Activated naive CD4-positive, alpha-beta T cell treated with anti-CD3 and anti-CD28 coated beads for 36 hours (primary cell): ENCODE measurements at places on chromosomes 12 and 14. TPM values are rescaled to one million over a fixed set of nuclear protein-coding genes. Genes with fewer than 3 reads are reported as not detected.

Gene CCND2
- total RNA-seq: 497 TPM

- DNase-seq: no peak
Observed at GRCh38 chr14:77011245-77011644, 17.3 kb downstream of the IRF2BPL start.

DNA sequence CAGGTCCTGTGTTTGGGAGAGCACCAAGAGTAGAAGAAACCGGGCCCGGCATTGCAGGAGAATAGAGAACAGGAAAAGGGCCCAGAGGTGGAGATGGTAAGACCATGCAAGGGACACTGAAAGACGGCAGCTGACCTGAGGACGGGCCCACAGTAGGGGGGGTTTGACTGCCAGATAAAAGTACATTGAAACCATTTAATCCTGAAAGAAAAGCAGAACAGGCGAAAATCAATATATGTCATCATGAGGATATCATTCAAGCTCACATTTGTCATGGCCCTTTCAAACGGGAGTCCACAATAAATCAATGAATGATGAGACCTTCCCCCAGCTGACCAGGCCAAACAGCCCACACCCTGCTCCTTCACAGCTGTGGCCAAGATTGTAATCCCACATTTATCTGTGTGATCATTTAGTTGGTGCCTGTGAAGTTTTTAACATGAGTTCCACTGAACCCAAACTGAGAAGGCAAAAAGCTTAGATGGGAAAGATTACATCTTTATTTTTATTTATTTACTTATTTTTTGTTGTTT is 39.5 kb downstream of the E2F7 start:
- DNase-seq: no peak

Gene KRT74
- total RNA-seq: not detected

DNA sequence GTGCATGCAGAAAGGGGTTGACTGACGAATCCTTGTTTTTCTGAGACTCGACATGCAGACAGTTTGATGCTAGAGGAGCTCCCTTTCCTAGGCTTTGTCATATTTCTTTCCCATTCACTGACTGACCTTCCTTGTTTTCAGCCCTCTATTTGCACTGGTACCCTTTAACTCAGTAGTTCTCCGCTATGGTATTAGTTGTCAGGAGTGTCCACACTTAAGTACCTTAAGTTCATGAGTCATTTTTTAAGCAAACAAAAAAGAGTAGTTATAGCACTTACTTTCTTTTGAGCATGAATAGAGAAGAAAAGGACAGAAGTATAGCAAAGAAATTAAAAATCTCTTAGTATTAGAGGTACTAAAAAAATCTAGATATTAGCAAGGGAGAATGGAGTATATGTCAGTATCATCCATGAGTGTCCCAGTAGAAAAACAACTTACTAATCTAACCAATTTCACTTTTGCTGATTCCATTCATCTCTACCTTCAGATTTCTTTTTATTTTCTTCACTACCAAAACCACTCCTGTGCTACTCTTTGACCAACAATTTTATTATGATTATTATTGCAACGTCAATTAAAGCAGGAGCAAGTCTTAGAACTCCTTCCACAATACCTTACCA is 8.3 kb downstream of the ATP2B1 start:
- DNase-seq: no peak

DNA sequence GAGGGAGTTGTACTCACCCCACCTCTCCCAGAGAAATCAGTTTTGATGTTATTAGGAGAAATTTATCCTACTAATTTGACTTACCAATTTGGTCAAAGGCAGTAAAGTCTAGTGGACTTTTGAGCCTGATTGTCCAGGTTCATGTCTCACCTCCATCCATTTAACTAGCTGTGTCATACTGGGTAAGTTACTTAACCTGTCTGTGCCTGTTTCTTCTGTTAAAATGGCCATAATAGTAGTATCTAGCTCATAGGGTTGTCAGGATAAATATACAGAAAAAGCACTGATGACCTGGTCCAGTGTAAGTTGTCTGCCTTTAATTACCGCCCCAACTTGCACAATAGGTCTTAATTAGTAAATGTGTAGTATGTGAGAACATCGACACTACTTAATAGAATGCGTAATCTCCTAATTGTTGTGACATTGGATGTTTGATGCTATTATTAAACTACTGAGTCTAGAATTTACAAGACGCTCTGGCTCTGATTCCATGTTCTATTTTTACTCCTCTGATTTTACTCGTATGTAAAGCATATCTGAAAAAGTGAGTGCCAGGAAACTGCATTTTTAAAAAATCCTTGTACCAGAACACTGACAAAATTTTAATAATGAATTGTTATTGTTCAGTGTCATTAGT is 1.5 kb downstream of the RAB21 start:
- no peak for DNase-seq

- no peak for DNase-seq
Observed at GRCh38 chr14:95117937-95118721, 39.2 kb downstream of the DICER1 start.

Gene KRT73
- 1.4 TPM for total RNA-seq

DNA sequence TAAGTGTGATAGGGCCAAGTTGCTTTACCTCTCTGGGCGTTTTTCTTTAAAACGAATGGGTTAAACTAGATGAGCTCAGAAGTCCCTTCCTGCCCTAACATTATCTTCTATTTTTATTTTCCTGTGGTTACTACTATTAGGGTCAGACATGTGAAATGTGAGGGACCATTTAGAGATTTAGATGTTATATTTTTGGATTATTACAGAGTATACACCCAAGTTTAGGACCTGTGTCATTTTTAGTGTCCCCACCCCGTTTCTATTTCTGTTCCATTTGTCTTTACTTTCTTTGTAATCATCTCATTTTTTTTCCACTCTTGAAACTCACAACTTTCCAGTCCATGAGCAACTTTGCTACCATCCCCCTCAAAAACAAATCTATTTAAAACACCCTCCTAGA is 56.3 kb downstream of the SLC4A8 start:
- DNase-seq: no peak

- peak; percentile 69 for DNase-seq
Observed at GRCh38 chr12:89245090-89245489, 107.2 kb downstream of the DUSP6 start.

GRCh38 chr14:89607453-89607852 is 190.4 kb upstream of the FOXN3 start:
- no peak for DNase-seq

- DNase-seq: no peak
Observed at GRCh38 chr14:56156096-56156495, 37.9 kb downstream of the PELI2 start.

GRCh38 chr14:59020382-59020781 is 168.1 kb upstream of the DAAM1 start:
- no peak for DNase-seq

Gene FSCB
- not detected for total RNA-seq

Gene EXOC5
- 65.0 TPM for total RNA-seq

- no peak for DNase-seq
Observed at GRCh38 chr14:100448376-100448775, 125.2 kb downstream of the SLC25A47 start.

DNA sequence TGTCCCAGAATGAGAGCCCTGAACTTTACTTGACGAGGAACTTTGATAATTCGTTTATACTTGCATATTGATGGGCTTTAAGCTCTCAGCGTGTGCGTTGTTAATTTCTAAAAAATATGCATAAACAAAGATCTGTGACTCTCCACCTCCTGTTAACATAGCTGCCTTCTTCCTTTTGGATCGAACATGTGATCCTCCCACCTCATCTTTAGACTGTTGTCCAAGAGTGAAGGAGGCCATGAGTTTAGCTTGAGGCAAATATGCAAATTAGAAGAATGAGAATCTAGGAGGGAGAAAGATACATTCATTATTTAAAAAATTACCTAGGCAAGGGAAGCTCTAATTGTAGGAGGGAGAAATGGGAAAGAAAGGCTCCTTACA is 617 bp downstream of the TTC8 start:
- DNase-seq: no peak

Gene KRT83
- not detected for total RNA-seq

Gene LYZ
- total RNA-seq: not detected

- DNase-seq: peak; percentile 79
Observed at GRCh38 chr14:75518625-75519024, 3.6 kb upstream of the BATF start.

Gene RECQL
- 93.7 TPM for total RNA-seq

Gene MYO1H
- not detected for total RNA-seq

Gene PXMP2
- 12.8 TPM for total RNA-seq

- peak; percentile 31 for DNase-seq
Observed at GRCh38 chr12:7832059-7832696, 40.5 kb downstream of the SLC2A14 start.

Gene EFS
- total RNA-seq: not detected

Gene CPNE8
- 3.5 TPM for total RNA-seq

DNA sequence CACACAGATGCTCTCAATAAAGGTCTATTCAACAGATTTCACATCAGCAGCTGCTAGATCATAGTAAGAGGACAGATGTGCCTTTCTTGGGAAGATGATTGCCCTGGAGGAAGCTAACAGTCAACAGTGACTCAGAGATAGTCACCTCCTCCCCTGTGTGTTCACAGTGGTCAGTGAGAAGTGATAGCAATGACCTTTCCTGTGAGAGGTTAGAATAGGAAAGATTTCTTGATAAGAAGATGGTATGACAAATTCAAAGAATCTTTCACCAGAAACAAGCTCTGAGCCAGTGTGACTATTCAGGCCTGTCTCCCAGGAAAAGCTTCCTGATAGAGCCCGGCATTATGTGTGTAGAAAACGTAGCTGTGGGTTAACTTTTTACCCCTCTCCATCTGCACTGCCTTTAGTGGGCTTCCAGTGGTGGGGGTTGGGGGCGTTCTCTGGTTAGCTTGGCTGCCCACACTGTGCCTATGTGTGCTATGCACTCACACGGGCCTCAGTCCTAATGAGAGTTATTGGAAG is 66.4 kb upstream of the ARHGAP5 start:
- DNase-seq: no peak

DNA sequence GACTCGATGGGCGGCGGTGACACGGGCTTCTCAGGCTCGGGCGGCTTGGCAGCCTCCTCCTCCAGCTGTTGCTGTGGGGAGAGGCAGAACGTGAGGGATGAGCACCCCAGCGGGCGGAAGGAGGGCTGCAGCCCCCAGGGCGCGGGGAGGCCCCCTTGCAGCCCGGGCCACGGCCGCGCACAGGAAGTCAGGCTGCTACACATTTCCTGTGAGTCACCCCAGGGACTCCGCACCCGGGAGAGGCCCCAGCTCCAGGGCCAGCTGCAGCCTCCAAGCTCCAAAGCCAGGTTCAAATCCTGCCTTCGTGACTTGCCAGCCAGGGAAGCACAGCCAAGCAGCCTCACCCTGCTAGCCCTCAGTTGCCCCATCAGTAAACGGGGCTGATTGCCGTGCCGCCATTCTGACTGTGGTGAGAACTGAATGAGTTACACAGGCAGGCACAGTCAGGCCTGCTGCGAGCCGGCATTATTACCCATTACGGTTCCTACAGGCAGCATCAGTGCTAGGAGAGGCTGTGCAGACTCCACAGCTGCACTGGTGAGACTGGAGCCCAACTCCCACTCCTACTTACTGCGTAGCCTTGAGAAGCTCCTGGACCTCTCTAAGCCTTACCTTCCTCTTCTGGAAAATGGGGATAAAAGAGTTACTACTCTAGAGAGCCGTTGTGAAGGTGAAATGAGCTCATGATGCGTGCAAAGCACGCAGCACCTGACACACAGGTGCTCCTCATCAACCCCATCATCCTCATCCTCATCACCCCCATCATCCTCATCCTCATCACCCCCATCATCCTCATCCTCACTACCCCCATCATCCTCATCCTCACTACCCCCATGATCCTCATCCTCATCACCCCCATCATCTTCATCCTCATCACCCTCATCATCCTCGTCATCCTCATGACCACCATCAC is 100.9 kb downstream of the NCOR2 start:
- peak; percentile 93 for DNase-seq

DNA sequence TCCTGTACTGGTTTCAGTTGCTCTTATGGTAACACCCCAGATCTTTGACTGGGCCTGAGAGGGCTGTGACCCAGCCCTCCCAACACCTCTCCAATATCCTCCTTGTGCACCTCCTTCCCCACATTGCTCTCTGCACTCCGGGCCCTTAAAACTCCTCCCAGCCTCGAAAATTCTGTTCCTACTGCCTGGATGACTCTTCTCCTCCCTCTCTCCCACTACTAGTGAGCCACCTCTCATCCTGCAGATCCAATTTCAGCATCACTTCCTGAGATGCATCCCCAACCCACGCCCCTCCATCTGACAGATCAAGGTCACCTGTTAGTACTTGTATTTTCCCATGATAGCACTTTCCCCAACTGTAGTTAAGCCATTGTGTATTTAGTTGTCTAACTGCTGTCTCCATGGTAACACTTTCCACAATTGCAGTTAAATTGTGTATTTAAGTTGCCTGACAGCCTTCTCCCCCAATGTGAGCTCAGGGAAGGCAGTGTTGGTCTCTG is 11.5 kb upstream of the NT5DC3 start:
- no peak for DNase-seq

Gene CCDC177
- total RNA-seq: not detected

- no peak for DNase-seq
Observed at GRCh38 chr14:24067133-24068082, 4.0 kb upstream of the CPNE6 start.

- DNase-seq: peak; percentile 86
Observed at GRCh38 chr14:93112891-93113677, 2.6 kb downstream of the ITPK1 start.

DNA sequence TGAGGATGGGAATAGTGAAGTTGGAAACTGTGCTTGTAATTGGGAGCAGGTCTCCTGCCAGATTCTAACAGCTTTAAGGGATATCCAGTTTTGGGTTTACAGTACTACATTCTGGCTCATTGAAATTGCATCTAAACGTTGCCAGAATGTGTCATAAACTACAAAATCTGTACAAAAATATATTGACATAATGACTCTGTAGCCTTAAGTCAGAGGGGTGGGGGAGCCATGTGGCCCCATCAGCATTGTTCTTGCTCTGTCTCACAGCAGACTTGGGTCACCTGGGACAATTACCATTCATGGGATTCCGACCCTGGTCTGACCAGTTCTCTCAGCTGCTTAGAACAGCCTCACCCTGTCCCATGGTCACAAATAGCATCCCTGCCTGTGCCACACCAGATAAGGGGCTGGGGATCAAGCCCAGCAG is 43.3 kb upstream of the MED13L start:
- DNase-seq: no peak

DNA sequence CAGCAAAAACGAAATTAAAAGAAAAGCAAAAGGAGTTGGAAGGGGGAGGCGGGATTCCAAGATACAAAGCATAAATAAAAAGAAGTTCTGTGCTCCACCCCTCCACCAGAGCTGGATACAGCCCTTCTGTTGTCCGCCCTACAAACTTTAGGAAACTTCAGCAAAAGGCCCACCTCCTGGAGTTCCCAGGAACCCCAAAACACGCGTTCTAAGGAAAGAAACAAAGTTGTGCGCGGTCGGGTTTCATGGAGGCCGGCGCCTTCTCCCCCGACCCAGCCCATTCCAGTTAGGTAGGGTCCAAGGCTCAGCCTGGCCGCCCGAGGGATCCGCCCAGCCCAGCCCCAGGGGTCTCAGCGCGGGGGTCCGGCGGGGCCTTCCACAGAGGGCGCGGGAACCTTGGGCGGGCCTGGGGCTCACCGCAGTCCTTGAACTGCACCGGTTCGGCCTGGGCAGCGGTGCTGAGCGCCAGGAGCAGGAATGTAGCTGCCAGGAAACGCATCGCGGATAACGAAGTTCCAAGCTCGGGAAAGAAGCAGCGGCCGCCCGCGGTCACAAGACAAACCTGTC is at the start of gene NPC2:
NPC2 (minus strand) TSS at position 530 of the 567 bp plus-strand sequence; CDS start at position 499, 31 bp downstream.
- no peak for DNase-seq

Gene KLRD1
- total RNA-seq: not detected

GRCh38 chr14:91114079-91115065 is 499 bp downstream of the DGLUCY start:
- DNase-seq: peak; percentile 82

GRCh38 chr14:78414172-78414571 is 244.0 kb downstream of the NRXN3 start:
- no peak for DNase-seq
